Mesenchymal stem cell (in vitro differentiated cells and primary cell): ENCODE measurements at places on chromosomes 2 and 18.

- peak; percentile 66 for DNase-seq
Measured at GRCh38 chr18:35095983-35096676, 54.9 kb downstream of the MAPRE2 start.

DNA sequence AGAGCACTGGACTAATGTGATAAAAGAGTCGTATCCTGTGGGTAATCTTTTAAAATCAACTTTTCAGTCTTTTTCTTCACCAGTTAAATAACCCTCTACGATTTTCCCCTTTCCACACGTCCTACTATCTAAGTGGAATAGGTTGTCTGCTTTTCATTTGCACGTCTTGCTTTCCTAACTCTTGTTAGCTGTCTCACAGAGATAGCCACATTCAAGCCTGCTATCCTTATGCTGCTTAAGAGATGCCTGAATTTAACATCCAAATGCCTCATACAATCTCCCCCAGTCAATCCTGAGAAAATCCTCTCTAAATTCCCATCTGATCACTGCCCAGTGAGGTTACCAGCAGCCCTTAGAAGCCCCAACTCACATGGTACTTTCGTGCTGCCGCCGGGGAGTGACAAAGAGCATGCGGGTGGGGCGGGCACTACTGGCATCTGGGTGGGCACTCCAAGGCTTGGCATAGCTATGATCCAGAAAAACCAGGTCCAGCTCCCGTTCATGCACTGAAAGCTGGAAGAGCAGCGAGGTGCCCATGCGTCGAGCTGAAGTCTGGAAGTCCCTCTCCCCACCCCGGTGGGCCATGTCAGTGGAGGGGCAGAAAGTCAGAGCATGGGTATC is 1.5 kb downstream of the KANSL3 start:
- no peak for DNase-seq

DNA sequence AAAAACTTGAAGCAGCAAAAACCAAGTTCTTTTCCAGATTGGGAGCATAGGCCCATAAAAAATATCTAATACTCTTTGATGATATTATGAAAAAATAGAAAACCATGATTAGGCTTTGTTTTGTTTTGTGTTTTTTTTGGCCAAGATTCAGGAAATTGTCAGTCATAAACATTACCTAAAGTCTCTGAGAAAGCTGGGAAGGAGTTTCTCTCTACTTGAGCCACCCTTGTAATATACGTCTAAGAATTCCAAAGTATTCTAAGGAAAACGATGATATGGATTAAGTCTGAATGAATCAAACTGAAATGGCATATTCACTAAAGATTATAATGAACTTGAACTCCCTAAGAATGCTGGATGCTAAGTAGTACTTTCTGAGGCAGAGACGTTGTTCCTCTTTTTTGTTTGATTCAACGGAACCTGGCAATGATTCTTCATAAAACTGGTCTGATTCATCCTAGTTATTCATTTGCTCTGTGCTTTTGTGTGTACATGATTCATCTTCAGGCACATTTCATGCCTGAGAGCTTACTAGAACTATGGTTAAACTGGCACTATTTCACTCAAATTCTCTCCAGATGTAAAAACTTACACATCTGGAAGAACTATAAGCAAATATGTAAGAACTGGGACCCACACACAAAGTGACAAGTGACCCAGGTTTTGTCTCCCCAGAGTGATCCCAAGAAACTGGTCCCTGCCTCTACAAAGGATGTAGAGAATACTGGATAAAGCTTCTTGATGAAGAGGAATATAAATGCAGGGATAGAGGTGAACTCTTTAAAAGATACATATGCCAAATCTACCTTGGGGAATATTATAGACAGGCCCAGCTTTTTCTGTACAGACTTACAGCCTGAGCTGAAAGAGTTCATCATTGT is 159.7 kb downstream of the DOCK10 start:
- peak; percentile 29 for DNase-seq

- DNase-seq: peak; percentile 86
Measured at GRCh38 chr2:20561637-20562454, 89.1 kb downstream of the HS1BP3 start.

DNA sequence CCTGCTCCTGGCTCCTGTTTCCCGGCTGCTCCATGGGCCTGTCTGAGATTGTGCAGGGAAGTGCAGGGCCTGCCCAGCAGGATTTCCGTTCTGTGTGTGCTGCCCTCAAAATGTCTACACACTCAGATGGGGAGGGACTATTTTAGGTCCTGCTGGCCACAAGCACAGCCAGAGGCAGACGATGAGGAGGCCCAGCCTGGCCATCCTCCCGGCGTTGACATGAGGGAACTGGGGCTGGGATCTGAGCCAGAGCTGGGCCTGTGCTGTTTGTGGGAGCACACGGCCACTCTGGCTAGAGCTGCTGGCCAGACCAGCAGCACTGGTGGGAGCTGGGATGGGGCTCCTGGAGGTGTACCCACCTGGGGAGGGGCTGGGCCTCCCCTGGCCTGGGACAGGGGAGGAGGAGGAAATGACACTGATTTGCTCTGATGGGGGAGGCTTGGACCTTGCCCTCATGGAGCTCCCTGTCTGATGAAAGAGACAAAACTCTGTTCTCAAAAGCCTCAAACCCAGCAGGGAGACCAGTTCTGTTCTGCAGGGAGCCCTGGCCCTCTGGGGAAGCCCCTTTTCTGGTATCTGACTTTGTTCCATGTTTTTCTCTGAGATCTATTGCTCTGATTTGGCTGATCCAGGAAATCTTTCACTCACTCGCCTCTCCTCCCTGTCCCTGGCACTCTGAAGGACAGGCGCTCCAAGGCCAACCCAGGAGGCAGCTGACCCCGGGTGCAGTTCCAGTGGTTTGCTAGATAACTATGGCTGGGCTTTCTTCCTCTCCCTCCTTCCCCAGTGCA is 161.8 kb downstream of the DYSF start:
- no peak for DNase-seq

DNA sequence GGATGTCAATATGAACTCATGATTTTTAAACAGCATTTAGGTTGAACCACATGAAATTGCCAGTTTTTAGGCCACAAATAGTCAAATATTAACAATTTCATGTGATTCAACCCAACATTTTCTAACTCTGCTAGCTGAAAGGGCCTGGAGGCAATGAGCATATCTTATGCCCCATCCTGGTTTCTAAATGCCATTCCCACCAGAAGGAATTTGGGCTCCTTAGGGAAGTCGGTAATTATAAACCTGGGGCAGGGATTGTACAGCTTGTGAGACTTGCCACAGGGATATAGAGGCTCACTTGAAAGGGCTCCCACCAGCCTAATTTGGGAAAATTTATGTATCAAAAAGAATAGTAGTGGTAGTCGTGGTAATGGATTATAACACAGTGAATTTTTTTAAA is 178.4 kb upstream of the ALPP start:
- no peak for DNase-seq

DNA sequence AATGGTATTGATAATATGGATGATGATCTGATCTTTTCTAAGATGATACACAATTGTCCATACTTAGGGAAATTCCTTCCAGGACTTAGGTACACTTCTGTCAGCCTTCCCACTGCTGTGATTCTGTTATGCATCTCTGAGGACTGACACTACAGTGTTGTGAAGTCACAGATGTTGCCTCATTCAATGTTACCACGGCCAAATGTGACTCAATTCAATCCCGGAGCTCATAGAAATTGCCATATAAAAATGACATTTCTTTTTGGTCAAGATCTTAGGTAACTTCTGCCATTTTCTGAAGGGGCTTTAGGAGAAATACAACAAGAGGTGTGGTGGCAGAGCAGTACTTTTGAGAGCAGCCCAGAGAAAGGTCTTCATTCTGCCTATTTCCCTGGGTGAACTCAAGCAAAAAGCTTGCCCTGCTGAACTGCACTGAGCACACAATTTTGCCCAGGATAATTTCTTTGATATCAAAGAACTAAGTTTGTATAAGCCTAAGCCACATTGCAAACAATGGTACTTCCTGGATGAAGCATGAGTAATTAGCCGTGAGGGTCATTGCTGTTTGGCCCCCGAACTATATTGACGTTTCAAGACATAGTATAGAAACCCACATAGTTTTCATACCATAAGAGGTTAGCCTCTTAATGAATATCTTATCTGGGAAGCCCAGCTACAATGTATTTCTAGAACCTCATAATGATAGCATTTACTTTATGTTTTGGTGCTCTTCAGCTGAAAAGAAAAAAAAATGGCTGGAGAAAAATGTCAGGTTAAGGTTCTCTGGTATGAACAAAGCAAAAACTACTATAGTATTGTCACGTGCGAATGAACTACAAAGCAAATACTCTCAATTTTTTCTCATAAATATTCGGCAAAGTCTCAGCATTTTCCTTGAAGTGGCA is 437.4 kb downstream of the MEIS1 start:
- peak; percentile 76 for DNase-seq

DNA sequence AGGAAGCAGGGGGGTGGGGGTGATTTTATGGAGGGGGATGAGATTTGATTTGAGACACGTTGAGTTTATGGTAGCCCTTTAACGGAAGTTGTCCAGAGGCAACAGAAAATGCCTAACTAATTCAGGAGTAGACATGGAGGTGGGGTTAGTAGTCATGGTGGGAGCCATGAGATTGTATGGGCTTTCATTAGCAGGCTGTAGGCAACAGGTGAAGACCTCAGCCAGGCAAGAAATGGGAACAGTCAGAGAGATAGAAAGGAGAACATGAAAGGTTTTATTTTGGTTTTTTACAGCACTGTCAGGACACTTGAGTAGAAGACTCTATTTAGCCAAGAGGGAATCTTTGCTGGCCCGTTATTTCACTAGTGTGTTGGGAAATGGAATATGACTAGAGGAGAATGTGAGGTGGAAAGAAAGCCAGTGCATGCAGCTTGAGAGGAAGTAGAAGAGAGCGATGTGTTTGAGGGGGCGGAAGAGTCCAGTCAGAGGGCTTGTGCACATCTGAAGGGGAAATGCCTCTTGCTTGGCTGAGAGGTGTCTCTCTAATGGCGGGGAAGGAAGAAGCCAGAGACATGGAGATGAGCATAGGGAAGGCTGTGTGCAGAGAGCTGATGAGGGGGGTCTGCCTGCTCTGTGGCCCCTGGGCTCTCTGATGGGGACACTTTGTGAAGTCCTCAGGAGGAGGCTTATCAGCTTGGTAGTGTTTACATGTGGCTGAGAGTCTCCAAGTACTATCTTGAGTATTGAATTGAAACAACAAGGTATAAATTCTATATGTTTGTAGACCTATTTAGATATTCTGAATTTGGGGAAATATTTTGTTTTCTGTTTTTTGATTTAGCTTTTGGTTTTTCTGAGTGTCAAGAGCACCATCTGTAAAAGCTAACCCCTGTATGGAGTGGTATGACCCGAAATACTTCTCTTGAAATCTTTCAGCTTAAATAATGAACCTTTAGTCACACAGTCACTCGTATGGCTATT is 66.9 kb upstream of the ITM2C start:
- peak; percentile 54 for DNase-seq

GRCh38 chr2:176391148-176391419 is 121.8 kb downstream of the MTX2 start:
- DNase-seq: no peak

DNA sequence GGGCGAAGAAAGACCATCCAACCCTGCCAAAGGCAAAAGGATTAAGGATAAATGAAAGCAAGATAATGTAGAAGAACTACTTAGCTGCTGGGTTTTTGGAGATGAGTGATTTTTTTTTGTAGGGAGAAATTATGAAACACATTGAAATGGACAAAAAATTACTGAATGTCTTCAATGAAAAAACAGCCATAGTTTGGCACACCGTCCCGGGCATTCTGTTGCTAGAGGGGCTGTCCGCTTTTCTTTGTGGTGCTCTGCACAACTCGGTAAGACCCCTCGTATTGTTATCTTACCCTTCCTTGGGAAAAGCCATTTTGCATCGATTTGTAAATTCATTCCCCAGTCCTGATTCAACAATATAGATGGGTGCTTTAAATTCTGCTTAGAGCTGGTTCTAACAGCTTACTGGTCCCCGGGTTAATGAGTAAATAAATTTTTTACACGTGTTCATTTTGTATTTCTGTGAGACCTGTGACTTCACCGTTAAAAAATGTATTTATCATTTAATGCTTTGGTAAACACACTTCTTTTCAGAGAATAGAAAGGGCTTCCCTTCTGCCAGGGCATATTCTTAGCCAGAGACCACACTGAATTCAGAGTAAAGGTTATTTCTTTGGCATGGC is 912 bp upstream of the LAPTM4A start:
- DNase-seq: peak; percentile 62

- peak; percentile 50 for DNase-seq
Measured at GRCh38 chr2:207505728-207506127, 24.0 kb upstream of the CREB1 start.

DNA sequence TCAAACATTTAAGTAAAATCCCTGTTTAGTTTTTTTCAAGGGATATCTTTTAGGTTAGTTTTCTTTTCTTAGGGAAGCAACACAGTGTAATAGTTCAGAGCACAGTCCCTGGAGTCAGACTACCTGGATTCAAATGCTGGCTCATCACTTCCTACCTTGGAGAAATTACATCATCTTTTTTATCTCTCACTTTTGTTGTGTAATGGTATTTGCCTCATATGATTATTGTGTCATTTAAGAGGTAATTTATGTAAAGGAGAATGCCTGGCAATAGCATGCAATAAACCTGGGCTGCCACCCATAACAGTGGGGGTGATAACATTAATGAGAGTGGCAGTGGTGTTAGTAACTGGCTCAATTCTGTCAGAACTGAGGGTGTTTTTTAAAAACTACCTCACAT is 26.3 kb downstream of the ERLEC1 start:
- no peak for DNase-seq

GRCh38 chr2:148244593-148245292 is 223.9 kb downstream of the MBD5 start:
- peak; percentile 46 for DNase-seq

GRCh38 chr2:207253666-207254345 is 88.1 kb upstream of the KLF7 start:
- DNase-seq: peak; percentile 84

DNA sequence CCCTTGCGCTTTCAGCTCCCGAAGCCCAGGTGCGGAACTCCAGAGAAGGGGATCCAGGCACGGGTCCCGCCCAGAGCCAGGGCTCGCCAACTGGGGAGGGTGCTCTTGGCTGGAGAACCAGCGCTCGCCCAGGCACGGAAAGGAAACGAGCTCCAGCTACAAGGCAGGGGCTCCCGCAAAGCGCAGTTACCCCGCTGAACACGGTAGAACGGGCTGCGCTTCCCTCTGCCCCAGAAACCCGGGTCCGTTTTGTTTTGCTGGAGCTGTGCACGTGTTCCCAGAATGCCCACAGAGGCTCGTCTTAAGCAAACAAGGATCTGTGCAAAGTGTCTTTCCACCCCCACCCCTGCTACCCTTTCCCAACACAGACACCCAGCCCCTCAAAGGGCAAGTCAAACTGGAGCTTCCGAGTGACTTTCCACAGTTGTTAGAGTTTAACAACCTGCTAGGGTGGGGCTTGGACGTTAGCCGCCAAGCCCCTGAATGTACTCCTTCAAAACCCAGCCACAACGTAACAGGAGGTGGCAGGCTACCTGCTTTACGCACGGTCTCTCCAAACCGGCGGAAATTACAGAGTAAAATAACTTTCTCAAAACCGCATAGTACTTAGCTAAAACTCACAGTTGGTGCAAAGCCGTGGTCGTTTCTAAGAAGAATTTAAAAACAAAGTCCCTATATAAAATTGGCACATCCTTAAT is 775 bp downstream of the RNF125 start:
- peak; percentile 41 for DNase-seq

DNA sequence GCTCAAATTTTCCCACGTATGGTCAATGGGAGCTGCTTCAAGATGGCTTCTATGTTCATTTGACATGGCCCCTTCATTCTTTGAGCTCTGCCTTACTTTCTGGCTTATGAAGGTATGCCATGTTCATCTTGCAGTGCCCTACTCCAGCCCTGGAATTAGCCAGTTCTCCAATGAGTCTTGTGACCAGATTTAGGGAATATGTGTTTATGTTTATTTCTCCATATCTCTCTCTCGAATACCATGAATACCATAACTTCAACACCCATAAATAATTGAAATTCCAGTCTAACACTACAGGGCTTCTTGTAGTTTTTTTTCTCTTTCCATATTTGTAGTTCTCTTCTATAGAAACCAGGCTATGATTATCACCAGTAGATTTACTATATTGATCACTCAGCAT is 39.7 kb downstream of the EPB41L5 start:
- peak; percentile 33 for DNase-seq
